ENCODE measurements at places on chromosomes 11 and 22.

- no peaks in the 10 kb centered on the region for H3K27me3 ChIP-seq
- H3K4me3 ChIP-seq = no peak overlapping the region
- no peak overlapping the region for H3K27ac ChIP-seq
- no peaks in the 10 kb centered on the region for H3K36me3 ChIP-seq
- peak; percentile 38 for DNase-seq
Measured at GRCh38 chr11:71342951-71343827, 90.8 kb upstream of the SHANK2 start.

DNA sequence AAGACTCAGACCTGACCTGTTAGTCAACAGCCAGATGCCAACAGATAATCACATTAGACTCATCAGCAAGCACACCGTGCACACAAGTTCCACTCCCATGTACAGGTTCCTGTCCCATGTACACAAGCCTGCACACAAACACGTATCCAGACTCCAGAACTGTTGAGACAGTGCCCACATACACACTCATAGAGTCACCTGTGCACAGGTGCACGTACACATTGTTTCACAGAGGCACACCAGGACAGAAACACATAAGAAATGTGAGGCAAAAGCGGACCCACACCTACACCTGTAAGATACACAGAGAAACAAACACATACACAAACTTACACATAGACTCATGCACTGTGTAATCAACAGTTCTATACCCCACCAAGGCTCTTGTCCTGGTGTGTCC lies 2.7 kb upstream of the ZNF74 start:
- no peaks in the 10 kb centered on the region for H3K36me3 ChIP-seq
- H3K27ac ChIP-seq = no peak overlapping the region
- H3K4me1 ChIP-seq = no peaks in the 10 kb centered on the region
- no peaks in the 10 kb centered on the region for H3K27me3 ChIP-seq
- DNase-seq = no peak

DNA sequence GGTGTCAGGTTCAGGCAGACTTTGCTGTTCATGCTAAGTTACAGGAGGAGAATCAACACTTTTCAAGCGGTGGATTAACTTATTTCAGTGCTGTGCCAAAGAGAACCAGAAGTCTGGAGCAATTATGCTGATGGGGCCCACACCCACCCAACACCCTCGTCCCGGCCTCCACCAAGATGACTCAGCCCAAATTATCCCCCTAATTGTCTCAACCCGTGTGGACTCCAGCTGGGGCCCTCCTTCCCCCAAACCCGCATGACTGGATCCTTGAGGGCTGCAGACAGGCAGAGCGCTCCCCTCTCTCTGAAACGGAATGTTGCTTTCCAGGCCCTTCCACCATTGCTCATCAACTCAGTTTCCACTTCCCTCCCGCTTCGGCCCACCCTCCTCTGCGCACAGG lies 34.6 kb upstream of the MN1 start:
- no peaks in the 10 kb centered on the region for H3K27me3 ChIP-seq
- no peaks in the 10 kb centered on the region for H3K4me1 ChIP-seq
- no peak overlapping the region for H3K4me3 ChIP-seq
- DNase-seq = no peak

- no peaks in the 10 kb centered on the region for H3K36me3 ChIP-seq
- H3K27me3 ChIP-seq = no peaks in the 10 kb centered on the region
- no peak overlapping the region for H3K4me3 ChIP-seq
- DNase-seq = no peak
- H3K4me1 ChIP-seq = no peaks in the 10 kb centered on the region
Measured at GRCh38 chr11:30753504-30753903, 167.4 kb upstream of the MPPED2 start.

DNA sequence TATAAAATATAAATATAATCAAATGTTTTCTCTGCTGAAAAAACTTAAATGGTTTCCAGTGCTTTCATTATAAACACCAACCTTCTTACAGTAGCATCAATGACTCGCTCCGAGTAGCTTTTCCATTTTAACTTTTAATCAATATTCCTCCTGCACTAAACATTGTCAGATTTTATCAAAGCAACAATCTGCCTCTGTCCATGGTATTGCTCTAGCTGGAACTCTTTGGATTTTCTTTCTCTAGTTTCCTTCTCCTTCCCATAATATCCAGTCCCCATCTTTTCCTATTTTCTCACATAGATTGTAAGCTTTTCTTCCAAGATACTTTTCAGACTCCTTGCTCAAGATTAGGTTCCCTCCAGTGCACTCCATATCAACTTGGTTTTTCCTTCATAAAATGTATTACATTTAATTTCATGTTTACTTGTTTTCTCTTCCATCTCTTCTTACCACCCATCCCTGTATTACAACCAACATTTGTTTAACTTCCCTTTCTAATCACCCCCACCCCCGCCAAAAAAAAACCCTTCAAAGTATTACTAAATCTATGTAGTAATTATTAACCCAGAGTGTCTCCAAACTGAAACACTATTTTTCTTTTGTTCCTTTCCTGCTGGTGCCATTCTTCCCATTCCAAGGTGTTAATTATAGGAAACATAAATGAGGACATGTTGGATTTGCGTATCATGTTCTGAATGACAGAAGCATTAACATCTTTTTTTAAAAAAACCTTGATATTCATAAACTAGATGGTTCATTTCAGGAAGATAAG lies 716.5 kb downstream of the NELL1 start:
- no peak for DNase-seq
- no peaks in the 10 kb centered on the region for H3K36me3 ChIP-seq
- H3K4me1 ChIP-seq = no peaks in the 10 kb centered on the region
- no peaks in the 10 kb centered on the region for H3K27me3 ChIP-seq
- no peak overlapping the region for H3K27ac ChIP-seq

DNA sequence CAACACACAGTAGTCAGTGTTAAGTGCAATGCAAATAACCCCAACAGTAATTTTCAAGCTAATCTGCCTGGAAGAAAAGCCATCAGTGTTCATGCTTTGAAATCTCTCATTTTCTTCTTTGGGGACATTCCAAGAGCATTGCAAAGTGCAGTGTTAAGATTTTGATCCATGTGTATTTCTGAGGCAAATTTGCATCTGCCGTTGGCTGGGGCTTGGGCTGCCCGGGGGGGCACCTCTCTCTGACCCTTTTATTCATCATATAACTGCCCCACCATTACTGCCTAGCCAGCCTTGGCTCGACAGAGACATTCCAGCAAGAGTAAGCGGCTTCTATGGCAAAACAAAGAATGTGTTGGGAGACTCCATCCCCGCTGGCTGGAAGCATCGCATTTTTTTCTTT lies 483.5 kb downstream of the BRD1 start:
- no peak overlapping the region for H3K4me3 ChIP-seq
- peaks cover 3% of the 10 kb centered on the region for H3K27me3 ChIP-seq
- H3K27ac ChIP-seq = no peak overlapping the region
- no peaks in the 10 kb centered on the region for H3K36me3 ChIP-seq
- H3K4me1 ChIP-seq = peaks cover 3% of the 10 kb centered on the region

GRCh38 chr11:28659716-28660348 lies 551.6 kb downstream of the METTL15 start:
- H3K27ac ChIP-seq = no peak overlapping the region
- no peaks in the 10 kb centered on the region for H3K4me1 ChIP-seq
- H3K4me3 ChIP-seq = no peak overlapping the region
- DNase-seq = no peak
- no peaks in the 10 kb centered on the region for H3K27me3 ChIP-seq

DNA sequence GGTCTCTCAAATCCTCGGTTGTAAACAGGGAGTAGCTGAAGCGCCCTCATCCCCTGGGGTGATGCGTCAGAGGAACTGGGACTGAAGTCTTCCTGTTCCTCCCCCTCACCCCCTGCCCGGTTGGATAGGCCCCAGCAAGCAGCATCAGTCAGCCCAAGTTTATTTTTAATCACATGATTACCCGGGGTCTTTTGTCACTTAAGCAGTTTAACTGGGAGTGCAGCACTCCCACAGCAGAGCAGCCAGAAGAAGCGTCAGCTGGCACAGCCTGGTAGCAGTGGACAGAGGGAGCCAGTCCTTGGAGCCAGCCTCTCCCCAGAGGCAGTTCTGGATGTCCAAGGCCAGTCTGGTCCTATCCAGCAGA lies 342.1 kb downstream of the CTTN start:
- peaks cover 2% of the 10 kb centered on the region for H3K27me3 ChIP-seq
- DNase-seq = no peak
- H3K4me1 ChIP-seq = no peaks in the 10 kb centered on the region
- H3K27ac ChIP-seq = no peak overlapping the region
- no peaks in the 10 kb centered on the region for H3K36me3 ChIP-seq
- no peak overlapping the region for H3K4me3 ChIP-seq

- H3K27ac ChIP-seq = no peak overlapping the region
- no peaks in the 10 kb centered on the region for H3K36me3 ChIP-seq
- no peak for DNase-seq
Measured at GRCh38 chr11:71158936-71159335, 93.4 kb downstream of the SHANK2 start.

DNA sequence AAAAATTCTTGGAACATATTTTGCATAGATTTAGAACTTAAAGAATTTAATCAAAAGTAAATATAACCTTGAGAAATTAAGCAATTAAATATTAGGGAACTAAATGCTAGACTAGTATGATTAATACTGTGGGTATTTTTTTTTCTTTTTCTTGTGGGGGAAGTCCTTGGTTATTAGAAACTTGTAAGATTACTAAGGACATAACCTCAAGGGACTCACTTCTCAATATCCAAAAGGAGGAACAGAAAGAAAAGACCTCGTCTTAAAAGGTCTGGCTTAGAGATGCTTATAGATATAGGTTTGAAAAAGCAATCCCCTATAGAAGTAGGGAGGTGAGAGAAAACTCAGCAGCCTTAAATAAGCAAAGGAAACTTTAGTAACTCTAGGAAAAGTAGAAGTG lies 368.5 kb downstream of the INSC start:
- no peak for DNase-seq
- no peak overlapping the region for H3K27ac ChIP-seq
- H3K4me3 ChIP-seq = no peak overlapping the region
- no peaks in the 10 kb centered on the region for H3K36me3 ChIP-seq

DNA sequence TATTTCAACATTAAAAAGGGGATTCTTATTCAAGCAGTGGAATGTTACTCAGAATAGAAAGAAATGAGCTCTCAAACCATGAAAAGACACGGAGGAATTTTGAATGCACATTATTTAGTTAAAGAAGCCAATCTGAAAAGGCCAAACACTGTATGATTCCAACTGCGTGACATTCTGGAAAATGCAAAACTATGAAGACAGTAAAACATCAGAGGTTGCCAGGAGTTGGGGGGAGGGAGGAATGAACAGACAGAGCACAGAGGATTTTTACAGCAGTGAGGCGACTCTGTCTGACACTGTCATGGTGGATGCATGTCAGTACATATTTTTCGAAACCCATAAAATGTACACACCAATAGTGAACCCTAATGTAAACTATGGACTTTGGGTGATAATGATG lies 22.9 kb upstream of the THY1 start:
- H3K4me1 ChIP-seq = no peaks in the 10 kb centered on the region
- no peak overlapping the region for H3K27ac ChIP-seq
- H3K27me3 ChIP-seq = no peaks in the 10 kb centered on the region
- H3K36me3 ChIP-seq = no peaks in the 10 kb centered on the region

- H3K4me1 ChIP-seq = no peaks in the 10 kb centered on the region
- H3K27ac ChIP-seq = no peak overlapping the region
- H3K4me3 ChIP-seq = no peak overlapping the region
- H3K36me3 ChIP-seq = no peaks in the 10 kb centered on the region
- no peaks in the 10 kb centered on the region for H3K27me3 ChIP-seq
Measured at GRCh38 chr11:71936825-71937224, 8.0 kb downstream of the RNF121 start.

DNA sequence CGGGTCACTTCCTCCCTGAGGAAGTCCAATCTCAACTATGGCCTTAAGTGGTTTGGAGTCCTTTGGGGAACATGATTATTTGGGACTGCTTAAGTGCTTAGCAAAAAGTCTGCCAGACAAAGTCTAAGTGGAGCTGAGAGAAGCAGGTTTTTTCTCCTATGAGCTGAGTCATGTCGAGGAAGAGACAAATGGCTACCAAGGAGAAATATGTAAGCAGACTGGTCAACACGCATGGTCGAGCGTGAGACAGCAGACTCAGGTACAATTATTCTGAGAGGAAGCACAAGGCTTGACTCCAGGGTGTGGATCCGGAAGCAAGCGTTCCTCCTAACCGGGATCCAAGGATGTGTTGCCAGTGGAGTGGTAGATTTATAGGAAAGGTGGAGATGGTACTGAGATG lies 30.6 kb downstream of the UBASH3B start:
- H3K4me3 ChIP-seq = no peak overlapping the region
- peaks cover 11% of the 10 kb centered on the region for H3K4me1 ChIP-seq
- no peaks in the 10 kb centered on the region for H3K27me3 ChIP-seq
- H3K27ac ChIP-seq = no peak overlapping the region
- no peaks in the 10 kb centered on the region for H3K36me3 ChIP-seq

GRCh38 chr11:43517518-43517917 lies 158.8 kb downstream of the TTC17 start:
- no peaks in the 10 kb centered on the region for H3K36me3 ChIP-seq
- H3K27ac ChIP-seq = no peak overlapping the region
- DNase-seq = no peak
- no peak overlapping the region for H3K4me3 ChIP-seq

DNA sequence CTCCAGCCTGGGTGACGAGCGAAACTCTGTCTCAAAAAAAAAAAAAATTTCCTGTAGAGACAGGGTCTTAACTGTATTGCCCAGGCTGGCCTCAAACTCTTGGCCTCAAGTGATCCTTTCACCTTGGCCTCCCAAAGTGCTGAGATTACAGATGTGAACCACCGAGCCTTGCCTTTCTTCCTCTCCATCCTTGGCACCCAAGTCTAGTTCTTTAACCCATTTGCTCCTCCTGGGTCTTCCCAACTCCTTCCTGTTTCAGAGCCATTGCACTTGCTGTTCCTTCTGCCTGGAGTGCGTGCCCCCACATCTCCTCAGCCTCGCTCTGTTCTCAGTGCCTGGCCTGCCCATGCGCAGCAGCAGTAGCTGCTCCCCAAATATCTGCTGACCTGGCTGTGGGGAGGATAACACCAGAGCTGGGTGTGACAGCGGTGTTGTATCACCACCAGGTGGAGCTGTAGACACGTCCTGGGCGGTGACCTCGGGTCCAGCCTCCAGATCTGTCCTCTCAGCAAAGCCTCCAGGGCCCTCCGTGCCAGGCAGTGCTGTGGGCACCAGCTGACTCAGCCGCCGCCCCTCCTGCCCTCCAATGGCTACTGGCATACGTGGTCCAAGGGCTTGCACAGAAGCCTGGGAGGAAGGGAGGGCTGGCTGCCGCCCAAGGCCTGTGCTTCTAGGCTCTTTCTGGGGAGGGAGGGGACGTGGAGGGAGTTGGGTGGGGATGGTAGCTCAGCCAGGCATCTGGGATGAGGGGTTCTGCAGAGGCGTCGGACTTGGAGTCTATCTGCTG lies 22.0 kb downstream of the TEF start:
- H3K27me3 ChIP-seq = no peaks in the 10 kb centered on the region
- peak overlapping the region; percentile 24 for H3K27ac ChIP-seq
- H3K36me3 ChIP-seq = no peaks in the 10 kb centered on the region

DNA sequence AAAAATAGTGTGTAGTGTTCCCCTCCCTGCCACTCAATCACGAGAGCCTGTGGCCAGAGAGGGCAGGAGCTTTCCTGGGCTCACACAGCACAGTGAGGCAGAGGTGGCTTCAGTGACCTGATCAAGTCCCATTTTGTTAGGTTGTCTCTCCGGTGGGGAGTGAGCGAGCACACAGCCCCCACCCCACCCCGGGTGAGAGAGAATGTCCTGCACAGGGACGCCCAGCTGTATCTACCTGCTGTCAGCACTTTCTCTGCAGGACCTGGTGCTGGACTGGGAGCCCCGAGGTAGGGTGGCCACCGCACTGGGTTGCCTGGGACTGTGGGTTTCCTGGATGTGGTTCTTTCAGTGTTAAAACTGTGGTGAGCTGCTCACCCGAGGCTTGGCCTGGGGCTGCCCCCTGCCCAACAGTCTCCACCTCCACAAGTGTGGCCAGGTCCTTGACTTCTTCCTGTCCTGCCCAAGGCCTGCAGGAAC lies 6.1 kb downstream of the CAPN5 start:
- peak overlapping the region; percentile 46 for H3K27ac ChIP-seq
- no peaks in the 10 kb centered on the region for H3K36me3 ChIP-seq
- no peaks in the 10 kb centered on the region for H3K4me1 ChIP-seq
- no peak overlapping the region for H3K4me3 ChIP-seq
